ENCODE measurements at places on chromosomes 13 and 19. TPM values are rescaled to one million over a fixed set of nuclear protein-coding genes. Genes with fewer than 3 reads are reported as not detected.

DNA sequence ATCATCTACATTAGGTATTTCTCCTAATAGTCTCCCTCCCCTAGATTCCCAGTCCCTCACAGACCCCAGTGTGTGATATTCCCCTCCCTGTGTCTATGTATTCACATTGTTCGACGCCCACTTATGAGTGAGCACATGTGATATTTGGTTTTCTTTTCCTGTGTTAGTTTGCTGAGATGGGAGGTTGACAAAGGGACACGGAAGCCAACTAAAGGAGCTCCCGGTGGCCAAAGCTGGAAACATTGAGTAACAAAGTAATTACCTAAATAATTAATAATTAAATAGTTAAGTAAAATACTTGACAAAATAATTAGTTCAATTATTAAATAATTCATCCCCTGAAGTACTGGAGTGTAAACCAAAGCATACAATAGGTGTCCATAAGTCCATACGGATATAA lies 1.7 kb upstream of the PRR20A start:
- no peak for DNase-seq

DNA sequence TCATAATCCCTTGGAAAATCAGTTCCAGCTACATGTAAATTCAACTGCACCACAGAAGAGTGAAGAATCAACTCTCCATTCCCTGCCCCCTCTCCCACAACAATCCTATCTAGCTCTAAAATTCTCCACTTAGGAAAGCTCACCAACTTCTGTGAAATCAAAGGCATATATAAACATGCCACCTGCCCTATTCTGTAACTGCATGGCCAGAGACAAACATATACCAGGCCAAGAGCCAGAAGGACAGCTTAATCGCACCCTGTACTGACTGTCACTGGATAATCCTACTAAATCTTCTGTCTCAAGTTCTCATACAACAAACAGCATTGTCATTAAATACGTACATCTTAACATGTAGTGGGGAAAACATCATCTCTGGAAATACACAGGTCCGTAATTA lies 58.2 kb upstream of the EEF1AKMT1 start:
- DNase-seq = no peak

DNA sequence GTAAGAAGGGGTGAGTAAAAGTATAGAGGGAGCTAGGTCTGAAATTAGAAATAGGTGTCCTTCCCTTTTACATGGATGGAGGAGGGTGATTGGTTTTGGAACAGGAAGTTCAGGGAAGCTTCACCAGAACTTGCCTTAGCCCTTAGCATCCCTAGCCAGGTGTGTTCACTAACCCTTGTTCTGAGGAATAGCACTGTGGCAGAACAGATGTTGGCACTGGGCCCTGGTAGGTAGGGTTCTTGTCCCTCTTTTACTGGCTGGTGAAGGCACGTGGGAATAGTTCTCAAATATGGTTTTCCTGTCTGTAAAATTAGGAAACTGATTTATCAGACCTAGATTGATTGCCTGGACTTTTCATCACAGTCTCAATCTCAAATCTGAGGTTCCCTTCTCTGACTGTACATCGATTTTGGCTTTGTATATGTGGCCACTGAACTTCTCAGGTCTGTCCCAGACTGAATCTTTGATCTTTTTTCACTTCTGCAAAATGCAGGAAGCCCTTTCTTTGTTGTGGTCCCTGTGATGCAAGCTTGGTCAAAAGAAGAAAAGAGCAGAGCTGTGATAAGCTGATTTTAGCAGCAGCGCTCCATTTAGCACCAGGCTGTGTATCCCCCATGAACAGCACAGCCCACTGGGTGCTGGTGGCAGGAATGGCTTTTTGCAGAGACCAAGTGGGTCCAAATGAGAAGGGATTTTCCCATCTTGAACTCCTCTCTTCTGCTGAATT lies 86.2 kb upstream of the HTR2A start:
- no peak for DNase-seq

DNA sequence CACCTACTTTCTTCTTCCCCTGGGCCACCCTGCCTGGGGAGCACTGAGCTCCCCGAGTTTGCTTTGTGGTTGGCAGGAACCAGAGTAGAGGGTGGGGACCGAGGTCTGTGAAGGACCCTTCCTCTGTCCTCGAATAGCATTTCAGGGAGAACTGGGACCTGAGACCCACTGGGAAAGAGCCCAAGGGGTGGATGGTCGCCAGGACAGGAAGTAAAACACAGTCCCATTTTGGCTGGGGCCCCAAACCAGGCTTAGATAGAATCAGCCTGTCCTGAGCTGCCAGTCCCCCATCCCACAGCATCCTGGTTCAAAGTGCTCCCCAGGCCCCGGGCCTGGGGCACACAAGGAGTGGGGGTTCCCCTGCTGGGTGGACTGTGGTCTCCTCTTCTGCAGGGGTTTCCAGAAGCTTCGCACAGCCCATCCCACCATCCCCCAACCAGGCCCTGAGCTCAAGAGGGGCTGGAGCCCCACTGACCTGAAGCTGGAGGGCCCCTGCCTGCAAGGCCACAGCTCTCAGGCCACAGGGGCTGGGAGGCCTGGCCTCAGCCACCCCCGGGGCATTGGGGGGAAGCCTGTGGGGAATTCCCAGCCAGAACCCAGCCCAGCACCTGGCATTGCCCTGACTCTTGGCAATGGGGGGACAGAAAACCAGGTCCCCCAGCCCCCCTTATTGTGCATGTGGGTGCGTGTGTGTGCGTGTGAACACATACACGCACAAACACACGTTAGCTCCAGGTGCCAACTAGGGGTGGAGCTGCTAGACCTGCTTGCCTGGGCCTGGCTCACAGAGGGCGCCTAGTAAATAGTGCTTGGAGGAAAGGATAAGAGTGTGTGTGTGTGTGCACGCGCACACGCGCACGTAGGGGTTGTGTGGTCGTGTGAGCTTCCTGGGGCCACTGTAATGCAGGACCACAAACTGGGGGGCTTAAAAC lies 995 bp upstream of the MKNK2 start:
- peak; percentile 72 for DNase-seq

DNA sequence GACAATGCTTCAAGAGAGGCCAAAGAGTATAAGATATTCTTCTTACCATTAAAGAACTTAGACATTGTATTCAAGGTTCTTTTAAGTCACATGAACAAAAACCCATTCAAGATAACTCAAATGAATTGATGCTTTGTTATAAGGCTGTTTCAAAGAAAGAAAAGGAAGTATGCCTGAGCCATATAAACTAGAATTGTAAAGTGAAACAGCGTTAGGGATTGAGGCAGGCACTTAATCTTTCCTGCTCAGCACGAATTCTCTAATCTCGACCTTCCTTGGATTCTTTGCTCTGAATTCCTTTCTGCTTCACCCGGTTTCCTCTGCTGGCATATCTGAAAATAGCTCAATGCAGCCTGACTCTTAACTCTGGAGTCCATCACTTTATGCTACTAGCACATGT lies 595.4 kb downstream of the DIAPH3 start:
- no peak for DNase-seq

DNA sequence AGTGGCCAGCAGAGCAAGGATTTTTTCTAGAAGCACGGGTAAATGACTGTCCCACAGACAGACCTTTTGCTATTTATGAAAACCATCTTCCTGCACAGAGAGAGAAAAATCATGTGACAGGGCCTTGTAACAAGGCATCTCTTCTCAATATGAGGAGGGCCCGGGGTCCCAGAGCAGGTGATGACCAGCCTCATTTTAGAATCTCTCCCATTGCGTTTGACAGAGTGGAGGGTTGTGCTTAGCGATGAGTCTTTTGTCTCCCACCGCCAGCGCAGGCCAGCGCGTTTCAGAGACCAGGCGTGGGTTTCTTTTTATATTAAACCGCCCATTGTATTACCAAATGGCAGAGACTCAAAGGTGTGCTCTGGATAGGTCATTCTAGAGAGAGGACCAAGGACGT lies 97.4 kb upstream of the UBL3 start:
- DNase-seq = no peak

- DNase-seq = no peak
These were observed 818.9 kb downstream of the OLFM4 start for GRCh38 chr13:53847502-53847901.

DNA sequence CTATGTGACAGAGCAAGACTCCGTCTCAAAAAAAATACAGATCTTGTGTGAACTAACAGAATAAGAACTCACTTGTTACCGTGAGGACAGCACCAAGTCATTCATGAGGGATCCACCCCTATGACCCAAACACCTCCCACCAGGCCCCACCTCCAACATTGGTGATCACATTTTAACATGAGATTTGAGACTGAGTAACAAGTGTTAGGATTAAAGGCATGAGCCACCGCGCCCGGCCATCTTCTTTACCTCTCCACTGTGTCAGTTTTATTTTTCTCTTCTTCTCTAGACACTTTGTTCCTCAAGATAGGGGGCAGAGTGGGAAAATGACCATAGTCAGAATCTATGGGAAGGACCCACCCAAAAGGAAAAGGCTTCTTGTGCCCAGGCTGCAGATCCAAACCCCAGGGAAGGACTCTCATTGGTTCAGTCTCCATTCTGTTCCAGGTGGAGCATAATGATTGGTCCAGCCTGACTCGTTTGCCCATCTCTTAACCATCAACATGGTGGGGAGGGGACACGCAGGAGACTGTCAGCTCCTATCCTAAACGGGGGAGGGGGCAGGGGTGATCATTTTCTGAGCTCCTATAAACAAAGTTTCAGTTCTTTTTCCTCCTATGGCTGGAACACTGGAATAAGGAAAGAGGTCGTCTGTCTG lies 1.3 kb upstream of the CALM3 start:
- DNase-seq = no peak

DNA sequence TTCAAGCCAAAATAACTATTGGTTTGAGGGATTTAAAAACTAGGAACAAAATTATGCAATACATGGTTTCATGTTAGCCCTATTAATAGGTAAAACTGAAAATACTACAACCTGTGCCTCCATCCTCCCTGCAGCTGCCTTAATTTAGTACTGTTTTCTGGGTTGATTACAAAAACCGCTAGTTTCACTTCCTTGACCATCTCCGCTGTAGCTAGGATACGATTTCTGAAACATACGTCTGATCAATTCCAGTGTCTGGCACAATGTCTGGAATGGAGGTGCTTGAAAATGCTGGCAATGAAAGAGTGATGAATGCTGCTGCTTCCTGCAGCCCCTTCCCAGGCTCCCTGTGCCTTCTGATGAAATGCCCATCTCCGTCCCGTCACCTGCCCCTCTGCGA lies 273.5 kb downstream of the SHISA2 start:
- DNase-seq = no peak

GRCh38 chr13:71873418-71874247 lies 6.6 kb upstream of the DACH1 start:
- DNase-seq = no peak

DNA sequence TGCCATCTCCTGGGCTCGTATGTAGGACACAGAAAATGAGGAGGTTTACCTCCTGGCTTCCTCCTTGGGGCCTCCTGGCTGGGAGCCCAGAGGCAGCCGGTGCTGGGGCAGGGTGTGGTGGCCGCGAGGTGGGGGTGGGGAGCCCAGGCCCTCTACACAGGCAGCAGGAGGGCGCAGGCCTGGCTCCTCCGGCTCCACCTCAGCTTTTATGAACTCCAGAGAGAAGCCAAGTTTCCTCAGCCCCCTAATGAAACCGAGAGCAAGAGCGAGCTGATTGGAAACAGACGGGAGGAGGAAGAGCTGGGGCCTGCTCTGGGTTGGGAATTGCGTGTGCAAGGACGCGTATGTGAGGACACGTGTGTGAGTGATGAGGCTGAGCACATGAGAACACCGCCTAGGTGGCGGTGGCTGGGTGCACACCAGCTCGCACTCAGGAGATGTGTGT lies 23.1 kb downstream of the LYL1 start:
- DNase-seq = no peak

DNA sequence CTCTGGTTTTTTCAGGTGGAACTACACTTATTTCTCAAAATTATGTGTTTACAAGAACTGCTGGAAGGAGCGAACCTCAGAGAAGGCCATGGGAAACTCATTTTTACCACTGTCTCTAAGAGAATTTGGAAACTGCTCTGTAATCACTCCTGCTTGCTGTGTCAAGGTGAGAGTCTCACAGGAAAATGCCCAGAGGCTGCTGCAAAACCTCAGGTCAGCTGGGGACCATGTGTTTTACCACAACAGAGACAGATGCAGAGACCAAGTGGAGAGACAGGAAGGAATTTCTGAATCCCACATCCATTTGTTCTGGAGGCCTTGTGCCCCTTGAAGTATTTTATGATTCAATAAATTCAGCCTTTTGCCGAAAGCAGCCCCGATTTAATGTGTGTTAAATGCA lies 743.8 kb upstream of the SLC10A2 start:
- no peak for DNase-seq

DNA sequence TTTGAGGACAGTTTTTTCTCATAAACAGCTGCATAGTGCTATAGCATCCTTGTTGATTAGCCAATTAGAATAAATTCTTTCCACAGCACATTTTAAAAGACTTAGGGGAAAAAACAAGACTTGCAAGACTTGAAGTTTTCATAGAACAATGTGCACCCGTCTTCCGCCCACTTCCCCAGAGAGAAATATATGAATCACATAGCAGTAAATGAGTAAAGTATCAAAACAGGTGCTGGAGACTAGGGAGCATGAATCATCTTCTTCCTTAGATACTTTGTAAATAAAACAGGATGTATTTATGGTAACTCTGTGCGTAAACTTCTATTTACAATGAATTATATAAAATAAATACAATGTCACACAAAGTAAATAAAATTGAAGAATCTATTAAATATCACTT lies 75.1 kb downstream of the COL4A2 start:
- DNase-seq = no peak

- DNase-seq = no peak
These were observed 244.0 kb downstream of the DCLK1 start for GRCh38 chr13:35887115-35887666.

DNA sequence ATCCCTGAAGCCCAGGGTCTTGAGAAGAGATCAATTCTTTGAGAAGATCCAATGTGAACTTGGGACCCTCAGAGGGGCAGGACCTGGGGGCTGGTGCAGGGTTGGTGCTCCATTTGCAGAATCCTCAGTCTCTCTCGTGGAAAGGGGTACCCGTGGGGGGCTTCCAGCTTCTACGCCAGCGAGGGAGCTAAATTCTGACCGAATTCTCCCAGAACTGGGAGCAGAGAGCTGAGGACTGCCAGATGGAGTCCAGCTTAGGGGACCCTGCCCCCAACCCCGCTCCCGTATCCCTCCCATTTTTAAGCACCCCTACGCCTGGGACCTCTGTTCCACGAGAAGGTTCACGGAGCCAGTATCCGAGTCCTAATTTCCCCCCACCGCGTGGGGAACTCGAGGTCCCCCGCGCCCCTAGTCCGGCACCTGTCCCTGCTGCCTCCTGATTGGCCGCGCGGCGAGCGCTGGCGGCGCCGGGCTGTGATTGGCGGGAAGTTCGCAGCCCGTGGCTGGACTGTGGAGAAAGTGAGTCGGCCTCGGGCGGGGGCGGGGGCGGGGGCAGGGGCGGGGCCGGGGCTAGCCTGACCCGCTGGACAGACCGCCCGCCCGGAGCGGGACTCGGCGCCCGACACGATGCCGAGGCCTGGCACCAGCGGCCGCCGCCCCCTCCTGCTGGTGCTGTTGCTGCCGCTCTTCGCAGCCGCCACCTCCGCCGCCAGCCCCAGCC lies 4.4 kb upstream of the LTBP4 start:
- peak; percentile 64 for DNase-seq

Gene FRY
- 167 TPM for total RNA-seq

Gene KLF1
- total RNA-seq = not detected

Gene SMIM44
- not detected for total RNA-seq

Gene SAFB2
- 40.5 TPM for total RNA-seq

Gene HCN2
- 21.9 TPM for total RNA-seq

Gene APOE
- total RNA-seq = 24.1 TPM

Measured in left ventricle myocardium inferior (tissue), 1 donor.